ENCODE measurements at places on chromosomes 4 and X.

DNA sequence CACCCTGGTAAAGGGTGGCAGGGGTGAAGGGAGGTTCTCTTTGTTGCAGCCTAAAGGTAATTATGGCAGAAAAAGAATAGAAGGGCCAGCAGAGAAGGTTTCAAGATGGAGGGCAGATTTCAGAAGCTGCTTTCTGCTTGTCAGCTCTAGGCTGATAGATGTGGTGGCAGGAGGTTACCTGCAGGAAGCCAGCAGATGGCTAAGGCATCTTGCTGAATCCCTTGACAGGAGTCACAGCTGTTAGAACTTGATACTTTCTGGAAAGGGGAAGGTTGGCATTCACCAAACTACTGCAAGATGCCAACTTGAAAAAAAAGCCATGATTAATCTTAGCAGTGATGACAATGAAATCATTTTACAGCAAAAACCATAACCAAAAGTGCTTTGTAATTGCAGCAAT, 69.5 kb upstream of the CBLL2 start:
- no peak for DNase-seq

DNA sequence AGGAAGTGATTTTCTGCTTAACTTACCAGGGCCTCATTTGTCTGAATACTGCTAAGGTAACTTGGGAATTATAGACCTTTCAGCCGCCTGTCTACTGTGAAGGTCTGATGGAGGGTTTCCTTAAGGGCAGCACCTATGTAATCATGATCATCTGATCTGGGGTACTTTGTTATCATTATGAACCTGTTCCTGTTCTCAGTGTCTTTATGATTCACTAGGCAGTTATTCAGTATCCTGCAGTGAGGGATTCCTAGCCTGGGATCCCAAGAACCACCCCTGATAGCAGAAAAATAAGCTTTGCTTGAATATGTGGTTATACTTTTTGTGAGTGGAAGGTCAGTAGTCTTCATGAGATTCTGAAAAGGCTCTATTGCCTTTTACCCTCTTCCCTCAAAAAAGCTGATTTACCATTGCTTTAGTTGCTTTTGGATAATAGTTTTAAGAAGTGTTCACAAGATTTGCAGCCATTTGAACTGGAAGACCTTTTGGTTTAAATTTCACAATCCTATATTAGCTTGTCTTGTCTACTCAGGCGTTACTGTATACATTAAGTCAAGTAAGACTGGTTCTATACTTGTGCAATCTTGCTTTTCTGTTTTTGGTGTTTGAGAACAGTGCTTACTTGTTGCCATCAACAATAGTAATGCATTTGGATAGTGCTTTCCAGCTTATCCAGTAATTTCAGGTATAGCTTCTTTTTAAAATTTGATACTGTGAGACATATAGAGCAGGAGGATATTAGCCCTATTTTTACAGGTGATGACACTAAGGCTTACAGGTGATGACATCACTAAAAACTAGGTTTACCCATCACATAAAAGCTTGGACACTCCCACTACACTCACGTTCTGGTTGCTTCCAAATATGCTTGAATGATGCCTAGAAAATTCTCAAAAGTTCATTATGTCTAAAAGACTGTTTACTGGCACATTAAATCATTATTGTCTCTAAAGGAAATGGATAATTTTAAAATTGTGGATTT, 60.0 kb downstream of the FHIP1A start:
- no peak for DNase-seq

- no peak for DNase-seq
Measured at GRCh38 chr4:18858229-18858922, 836.8 kb upstream of the LCORL start.

DNA sequence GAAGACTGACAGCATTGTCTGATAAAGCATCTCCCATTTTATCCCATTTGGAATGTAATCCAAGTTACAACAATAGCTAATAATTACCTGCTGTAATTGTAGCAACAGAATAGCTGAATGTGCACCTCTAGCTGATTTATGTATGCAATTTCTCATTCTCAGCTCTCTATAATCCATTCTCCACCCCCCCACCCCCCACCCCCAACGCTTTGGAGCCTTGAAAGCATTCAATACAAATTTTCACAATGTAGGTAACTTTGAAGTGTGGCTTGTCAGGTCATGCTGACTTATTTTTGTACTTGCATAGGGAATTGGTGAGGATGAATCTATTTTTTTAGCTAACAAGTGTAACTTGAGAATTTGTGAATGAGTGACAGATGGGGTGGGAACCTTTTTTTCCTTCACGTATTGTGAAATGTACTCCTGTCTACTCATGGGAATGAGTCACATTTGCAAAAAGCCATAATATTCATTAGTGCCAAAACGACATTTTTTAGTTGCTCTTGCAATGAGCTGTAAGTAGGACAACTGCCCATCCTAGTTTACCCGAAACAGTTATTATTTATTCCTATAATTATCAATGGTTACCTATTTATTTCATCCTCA, 159.3 kb downstream of the PALLD start:
- no peak for DNase-seq

- no peak for DNase-seq
Measured at GRCh38 chr4:128153800-128154199, 92.7 kb downstream of the LARP1B start.

All from cortex of kidney (tissue), 1 donor.